ENCODE measurements at places on chromosomes 5 and 9. TPM values are rescaled to one million over a fixed set of nuclear protein-coding genes. Genes with fewer than 3 reads are reported as not detected.

CCNJL gene
- total RNA-seq: 4.5 TPM

FRMD3 gene
- 16.6 TPM for total RNA-seq

IL9 gene
- total RNA-seq: not detected

LECT2 gene
- not detected for total RNA-seq

SLC25A2 gene
- total RNA-seq: 0.35 TPM

PAEP gene
- not detected for total RNA-seq

POLK gene
- total RNA-seq: 28.3 TPM

CAVIN4 gene
- 38.4 TPM for total RNA-seq

RACK1 gene
- 5,159 TPM for total RNA-seq

HAPLN1 gene
- 1.8 TPM for total RNA-seq

DENND4C gene
- total RNA-seq: 95.2 TPM

MRPL22 gene
- total RNA-seq: 25.1 TPM

RIC1 gene
- total RNA-seq: 50.4 TPM

PCDHB6 gene
- total RNA-seq: 2.2 TPM

ZFR gene
- total RNA-seq: 78.0 TPM

RARS1 gene
- 80.8 TPM for total RNA-seq

SERF1A gene
- 9.1 TPM for total RNA-seq

SH3RF2 gene
- total RNA-seq: 4.7 TPM

SPINK13 gene
- not detected for total RNA-seq

SLC22A4 gene
- 4.3 TPM for total RNA-seq

PCDHA11 gene
- 0.82 TPM for total RNA-seq

F12 gene
- 0.29 TPM for total RNA-seq

ERGIC1 gene
- 92.4 TPM for total RNA-seq

PCDHGB4 gene
- total RNA-seq: 14.1 TPM

SAPCD2 gene
- 7.2 TPM for total RNA-seq
